ENCODE measurements at places on chromosomes 2 and 18.

DNA sequence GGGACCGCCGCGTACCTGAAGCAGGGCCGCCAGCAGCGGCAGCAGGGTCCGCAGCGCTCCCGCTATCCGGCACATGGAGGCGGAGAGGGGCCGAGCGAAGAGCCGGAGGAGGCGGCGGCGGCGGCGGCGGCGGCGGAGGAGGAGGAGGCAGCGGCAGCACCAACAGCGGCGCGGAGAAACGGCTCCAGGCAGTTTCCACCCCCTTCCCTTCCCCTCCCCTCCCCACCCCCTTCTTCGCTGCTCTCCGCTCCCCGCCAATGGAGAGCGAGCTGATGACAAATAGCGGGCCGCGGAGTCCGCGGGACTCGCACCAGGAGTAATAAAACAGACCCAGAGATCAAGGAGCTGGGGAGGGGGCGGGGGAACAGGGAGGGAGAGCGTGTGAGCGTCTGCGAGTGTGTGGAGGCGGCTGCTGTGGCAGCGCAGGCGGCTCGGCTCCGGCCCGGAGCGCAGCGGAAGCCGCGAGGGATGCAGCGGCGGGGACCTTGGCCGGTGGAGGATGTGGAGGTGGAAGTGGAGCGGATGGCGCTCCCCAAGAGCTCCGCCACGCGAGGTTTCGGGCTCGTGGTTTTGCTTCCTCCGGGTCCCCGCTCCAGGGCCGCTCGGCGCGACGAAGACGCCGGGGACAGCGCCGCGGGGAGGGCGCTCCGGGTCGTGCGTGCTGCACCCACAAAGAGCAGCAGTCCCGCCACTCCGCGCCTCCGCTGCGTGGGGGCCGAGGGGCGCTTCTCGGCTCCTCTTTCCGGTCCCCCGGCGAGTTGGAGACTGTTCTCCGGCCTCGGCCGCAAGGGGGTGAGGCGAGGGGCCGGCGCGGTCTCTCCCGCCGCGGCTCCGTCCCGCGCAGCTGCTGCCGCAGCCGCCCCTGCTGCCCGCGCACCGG lies at the start of gene CDH2:
TSS of gene CDH2 (minus strand) at position 183 of the 880 bp plus-strand sequence. CDS start at position 75, 108 bp downstream.
- peak; percentile 26 for DNase-seq

DNA sequence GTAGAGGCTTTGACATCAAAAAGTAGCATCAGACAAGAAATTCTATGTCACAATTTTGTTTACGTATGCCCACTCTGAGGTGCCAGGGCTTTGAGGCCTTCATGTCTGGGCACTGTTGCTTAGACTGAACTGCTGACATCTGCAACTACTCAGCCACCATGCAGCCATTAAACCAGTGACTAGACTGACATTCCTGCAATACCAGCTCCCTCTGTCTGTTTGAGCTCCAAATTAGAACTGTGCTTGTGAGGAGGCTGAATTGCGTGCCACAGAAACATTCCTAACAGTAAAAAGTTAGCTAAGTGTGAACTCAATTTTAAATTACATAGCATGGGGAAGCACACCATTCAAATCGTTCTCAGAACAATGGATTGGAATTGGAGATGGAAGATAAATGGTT lies 163.2 kb downstream of the INSIG2 start:
- no peak for DNase-seq

- no peak for DNase-seq
Measured at GRCh38 chr2:233063269-233063975, 3.3 kb downstream of the INPP5D start.

DNA sequence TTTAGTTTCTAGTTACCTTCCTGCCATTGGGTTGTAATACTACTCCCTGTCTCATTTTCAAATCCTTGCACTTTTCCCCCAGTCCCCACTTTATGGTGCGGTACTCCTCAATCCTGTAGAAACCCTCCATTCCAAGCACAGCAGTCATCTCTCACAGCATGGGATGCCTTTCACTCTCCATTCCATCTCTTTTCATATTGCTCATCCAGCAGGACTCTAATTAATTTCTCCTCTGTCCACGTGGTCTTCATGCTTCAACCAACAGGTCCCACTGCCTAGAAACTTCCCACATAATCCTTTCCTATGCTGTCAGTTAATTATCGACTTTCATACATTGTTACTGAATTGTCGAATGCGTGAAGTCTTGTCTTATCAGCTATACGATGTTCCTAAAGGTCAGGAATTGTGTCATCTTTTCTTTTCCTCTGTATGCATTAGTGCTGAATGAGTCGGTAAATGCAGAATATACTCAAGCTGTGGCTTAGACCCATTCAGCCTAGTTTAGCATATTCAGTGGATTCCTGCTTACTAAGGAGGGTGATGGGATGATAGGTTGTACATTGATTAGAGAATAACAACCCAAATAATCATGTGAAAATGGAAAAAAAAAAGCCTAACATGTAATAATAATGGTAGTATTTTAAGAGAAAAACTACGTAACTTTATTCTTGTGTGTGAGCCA lies 89.7 kb downstream of the CRIM1 start:
- DNase-seq: no peak

DNA sequence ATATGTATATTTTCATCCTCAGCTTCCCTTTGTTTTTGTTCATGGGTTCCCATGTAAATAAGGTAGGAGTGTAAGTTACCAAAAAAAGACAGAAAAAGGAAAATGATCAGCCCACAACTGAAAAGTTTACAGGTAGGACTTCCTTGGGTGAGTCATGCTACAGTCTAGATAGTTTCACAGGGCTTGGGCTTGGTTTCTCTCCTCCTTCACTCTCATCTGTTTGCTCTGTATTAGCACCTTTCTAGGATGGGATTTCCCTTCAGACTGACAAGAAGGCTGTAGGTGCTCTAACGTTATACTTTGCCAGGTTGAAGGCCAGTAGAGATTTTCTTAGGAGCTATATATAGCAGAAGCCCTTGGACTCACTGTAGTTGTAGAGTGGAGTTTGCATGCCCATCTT lies 57.9 kb downstream of the FAM171B start:
- peak; percentile 16 for DNase-seq

DNA sequence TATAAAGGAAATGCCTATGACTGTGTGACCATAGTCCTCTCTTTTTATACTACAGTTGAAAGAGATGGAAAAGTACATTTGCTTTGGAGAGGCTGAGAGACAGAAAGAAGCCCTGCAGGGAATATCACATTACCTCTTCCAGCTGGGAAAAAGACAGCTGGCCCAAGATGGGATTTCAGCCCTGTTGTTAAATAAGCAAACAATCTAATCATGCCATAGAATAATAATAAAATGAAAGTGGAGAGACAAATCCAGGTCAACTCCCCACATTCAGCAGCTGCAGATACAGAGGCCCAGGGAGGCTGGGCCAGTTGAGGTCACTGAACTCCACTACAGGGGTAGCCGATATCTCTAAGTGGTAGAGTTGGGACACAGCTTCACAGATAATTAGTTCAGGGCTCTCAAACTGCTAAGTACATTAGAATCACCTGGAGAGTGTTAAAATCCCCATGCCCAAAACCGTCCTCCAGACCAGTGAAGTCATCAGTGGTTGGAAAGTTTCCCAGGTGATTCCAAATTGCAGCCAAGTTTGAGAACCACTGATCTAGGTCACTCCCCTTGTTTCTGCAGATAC lies 81.9 kb downstream of the MOGAT1 start:
- DNase-seq: no peak

DNA sequence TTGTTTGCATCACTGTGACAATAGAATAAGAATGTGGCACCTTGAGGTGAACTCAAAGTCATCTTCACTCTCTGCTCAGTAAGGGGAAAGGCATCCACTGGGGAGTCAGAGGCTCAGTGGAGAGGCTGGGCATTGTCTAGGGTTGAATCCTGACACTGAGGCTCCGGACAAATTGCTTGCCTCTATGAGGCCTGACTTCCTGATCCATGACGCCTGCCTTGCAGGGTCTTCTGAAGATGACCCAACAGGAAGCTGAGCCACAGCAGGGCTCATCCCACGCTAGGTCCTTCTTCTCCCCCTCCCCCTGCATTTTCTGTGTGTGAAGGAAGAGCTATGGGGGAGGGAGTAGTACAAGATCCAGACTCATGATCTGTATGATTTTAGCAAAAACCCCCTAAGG lies 265.1 kb downstream of the SH3BP4 start:
- DNase-seq: no peak

DNA sequence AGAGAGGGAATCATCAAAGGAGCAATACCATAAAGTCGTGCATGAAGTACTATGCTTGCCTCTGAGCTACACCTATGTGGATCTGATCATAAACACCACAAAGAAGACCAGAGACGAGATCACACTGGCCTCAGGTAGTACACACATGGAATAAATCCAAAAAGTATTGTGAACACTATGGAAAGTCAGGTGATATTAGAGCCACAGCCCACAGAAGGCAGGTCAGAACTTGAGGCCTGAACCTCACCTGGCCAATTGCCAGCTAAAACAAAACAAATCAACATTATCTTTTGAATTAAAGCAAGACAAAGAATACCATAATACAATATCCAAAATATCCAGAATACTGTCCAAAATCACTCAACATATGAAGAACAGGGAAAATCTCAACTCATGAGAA lies 371.1 kb downstream of the NCKAP5 start:
- no peak for DNase-seq

GRCh38 chr2:222569826-222570225 lies 86.1 kb downstream of the FARSB start:
- DNase-seq: no peak

- peak; percentile 48 for DNase-seq
Measured at GRCh38 chr2:79219383-79219988, 59.9 kb upstream of the REG3A start.

- no peak for DNase-seq
Measured at GRCh38 chr2:123687064-123687463, 338.0 kb upstream of the CNTNAP5 start.

DNA sequence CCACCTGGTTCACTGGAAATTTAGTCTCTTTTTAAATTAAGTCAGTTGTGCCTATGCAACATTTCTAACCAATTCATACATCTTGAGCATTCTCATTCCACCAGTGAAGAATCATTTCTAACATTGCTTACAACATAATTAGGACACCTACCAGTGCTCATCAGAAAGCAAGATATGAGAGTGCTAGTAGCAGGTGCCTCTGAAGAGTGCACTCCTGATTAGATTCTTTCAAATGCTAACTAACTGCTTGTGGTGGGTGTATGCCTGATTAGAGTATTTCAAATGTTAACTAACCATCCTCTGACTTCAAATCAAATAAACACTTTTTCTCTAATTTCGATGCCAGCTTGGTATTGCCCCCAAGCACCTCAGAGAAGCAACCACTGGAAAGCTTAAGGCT lies 124.3 kb upstream of the DNAJC10 start:
- no peak for DNase-seq

GRCh38 chr2:204846471-204846870 lies 301.2 kb downstream of the PARD3B start:
- no peak for DNase-seq

DNA sequence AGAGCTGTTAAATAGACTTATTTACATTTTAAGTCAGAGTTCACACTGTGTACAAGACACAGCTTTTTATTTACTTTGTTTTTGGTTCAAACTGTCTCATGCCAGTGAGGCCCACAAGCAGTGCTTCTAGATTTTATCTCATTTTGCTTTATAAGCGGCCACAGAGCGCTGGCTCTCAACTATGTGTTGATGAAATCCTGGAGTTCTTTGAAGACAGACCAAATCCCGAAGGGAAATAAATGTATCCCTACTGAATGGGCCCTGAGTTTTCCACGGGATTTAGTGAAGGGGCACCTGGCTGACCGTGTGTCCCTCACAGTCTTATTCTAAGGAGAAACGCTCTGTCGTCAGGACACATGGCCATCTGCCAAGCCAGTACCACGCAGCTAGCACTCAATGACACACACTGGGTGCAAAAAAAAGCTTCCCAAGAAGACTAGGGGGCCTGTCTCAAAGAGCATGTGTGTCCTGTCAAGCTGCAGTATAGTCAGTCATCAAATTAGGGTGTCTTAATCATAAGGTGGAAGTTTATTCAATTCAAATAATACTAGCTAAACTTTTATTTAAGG lies 23.4 kb downstream of the LYPD1 start:
- DNase-seq: no peak

DNA sequence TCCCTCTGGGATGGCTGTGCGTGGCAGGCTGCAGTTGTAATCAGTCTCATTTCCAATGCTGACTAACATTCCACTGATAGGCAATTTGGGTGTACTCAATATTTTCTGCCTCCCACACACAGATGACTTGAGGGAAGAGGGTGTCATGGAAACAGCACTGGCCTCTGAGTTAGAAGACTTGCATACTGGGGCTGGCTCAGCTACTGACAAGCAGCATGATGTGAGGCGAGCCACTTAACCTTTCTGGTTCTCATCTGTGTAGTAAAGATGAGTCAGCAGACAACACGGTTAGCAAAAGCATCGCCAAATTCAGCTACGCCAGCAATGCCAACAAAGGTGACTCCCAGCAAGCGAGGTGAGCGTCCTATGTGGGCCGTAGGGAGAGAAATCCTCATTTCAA lies 73.5 kb downstream of the COLEC12 start:
- peak; percentile 16 for DNase-seq

GRCh38 chr18:22005191-22005841 lies 164.1 kb upstream of the GATA6 start:
- no peak for DNase-seq

GRCh38 chr2:14678761-14679160 lies 46.2 kb downstream of the LRATD1 start:
- DNase-seq: no peak

- DNase-seq: no peak
Measured at GRCh38 chr2:137002896-137003295, 237.6 kb downstream of the THSD7B start.

DNA sequence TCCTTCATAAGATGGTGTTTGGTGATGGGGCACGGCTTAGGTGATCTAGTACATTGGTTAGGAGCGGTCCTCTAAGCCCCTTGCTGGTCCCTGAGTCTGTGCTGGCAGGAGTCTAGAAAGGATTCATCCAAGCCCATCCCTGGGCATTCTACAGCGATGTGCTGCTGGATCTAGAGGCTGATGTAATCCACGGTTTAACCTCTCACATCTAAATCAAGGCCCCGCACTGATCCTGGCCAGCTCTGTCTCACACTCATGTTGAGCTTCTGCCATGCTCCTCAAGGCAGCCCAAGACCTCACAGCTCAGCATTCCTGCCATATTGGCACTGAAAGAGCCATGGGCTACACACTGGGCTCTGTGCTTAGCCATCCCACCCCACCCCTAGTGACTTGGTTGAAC lies 664.8 kb downstream of the STK39 start:
- DNase-seq: no peak

DNA sequence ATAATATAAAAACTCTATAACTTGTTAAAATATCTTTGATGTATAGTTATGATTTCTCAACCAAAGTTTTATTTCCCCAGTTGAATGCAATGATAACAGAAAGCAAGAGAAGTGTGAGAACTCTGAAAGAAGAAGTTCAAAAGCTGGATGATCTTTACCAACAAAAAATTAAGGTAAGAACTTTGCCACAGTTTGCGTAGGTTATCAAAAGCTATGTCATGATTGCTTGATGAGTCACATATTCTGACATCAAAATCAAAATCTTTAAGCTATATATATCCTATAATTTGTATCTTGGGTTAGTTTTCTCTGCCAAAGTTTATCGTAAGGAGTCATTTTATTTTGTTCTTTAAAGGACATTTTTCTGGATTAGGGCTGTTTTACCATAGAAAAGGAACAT lies 35.0 kb downstream of the NDC80 start:
- no peak for DNase-seq
